ENCODE measurements at places on chromosomes 13 and 19. TPM values are rescaled to one million over a fixed set of nuclear protein-coding genes. Genes with fewer than 3 reads are reported as not detected.
A peak's percentile ranks its signal among the peaks of the same experiment; 100 is the strongest.

- DNase-seq = no peak
Measured at GRCh38 chr13:24184265-24184841, 23.8 kb downstream of the SPATA13 start.

The INSR gene
- total RNA-seq = 85.3 TPM

GRCh38 chr19:10662384-10663251 is 8.5 kb downstream of the ILF3 start:
- no peak for DNase-seq

GRCh38 chr13:22130254-22130653 is 459.4 kb downstream of the FGF9 start:
- no peak for DNase-seq

The GARIN5A gene
- 1.3 TPM for total RNA-seq

DNA sequence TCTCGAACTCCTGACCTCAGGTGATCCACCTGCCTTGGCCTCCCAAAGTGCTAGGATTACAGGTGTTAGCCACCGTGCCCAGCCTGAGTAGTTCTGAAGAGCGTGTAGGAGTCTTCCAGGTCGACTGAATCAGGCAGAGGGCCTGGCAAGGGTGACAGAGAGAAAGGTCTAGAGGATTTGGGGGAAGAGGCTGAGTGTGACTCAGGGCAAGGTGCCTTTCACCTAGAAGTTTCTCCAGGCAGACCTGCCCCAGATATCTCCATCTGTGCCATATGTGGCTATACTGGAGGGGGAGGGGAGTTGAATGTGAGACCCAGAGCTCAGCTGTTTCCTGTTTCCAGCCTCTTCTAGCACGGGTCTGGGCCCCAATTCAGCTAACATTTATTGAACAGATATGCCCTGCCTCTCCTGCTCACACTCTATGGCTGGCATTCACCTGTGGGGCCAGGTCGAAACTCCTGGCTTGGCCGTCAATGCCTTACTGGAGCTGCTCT is 1.3 kb downstream of the CCDC159 start:
- no peak for DNase-seq

GRCh38 chr13:36778083-36778671 is 40.8 kb upstream of the RFXAP start:
- DNase-seq = no peak

The TTC9B gene
- not detected for total RNA-seq

DNA sequence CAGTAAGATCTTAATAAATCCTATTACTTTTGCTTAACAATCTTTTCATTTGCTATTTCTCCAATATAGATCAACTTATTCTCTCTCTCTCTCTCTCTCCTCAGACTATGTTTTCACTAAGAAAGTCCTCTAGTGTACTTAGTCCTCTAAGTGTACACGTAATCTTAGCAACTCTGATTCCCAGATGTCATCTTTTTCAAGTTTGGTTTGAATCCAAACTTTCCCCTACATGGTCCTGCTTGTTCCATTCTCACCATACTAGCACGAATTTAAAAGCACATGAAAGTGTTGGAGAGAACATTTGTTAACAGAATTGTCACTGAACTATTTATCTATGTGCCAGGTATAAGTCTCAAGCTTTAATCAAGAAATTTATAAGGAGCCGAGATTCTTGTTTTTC is 202.9 kb downstream of the SPRY2 start:
- DNase-seq = no peak

DNA sequence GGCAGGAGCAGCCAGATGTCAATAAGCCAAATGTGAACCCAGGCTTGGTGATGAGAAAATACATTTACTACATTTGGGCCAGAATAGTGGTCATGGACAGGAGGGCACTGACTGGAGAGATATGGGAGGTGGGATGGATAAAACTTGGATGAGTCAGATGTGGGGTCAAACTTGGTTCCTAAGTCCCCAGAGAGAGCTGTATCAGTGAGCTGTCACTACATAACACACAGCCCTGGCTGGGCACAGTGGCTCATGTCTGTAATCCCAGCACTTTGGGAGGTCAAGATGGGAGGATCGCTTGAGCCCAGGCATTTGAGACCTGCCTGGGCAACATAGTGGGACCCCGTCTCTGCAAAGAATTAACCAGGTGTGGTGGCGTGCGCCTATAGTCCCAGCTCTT is 51.6 kb upstream of the EHD2 start:
- no peak for DNase-seq

DNA sequence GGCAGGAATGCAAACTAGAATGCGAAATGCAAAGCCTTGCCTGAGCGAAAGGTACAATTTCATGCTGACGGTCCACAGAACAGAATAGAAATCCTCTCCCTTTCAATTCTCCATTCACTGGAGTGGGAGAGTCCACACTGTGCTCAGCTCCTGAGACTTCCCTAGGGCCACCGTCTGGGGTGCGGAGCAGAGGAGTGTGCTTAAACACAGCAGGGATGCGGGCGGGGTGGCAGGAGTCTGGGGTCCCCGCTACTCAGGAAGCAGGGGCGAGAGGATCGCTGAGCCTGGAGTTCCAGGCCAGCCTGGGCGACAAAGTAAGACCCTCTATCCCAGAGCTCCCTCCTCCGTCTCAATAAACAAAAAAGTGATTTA is 552 bp upstream of the ZNF816 start:
- peak; percentile 20 for DNase-seq

- DNase-seq = no peak
Measured at GRCh38 chr13:90938848-90939247, 408.6 kb upstream of the MIR17HG start.

GRCh38 chr19:13842291-13843103 is 34.4 kb upstream of the NANOS3 start:
- peak; percentile 91 for DNase-seq

- DNase-seq = no peak
Measured at GRCh38 chr19:45202637-45203036, 24.1 kb downstream of the BLOC1S3 start.

DNA sequence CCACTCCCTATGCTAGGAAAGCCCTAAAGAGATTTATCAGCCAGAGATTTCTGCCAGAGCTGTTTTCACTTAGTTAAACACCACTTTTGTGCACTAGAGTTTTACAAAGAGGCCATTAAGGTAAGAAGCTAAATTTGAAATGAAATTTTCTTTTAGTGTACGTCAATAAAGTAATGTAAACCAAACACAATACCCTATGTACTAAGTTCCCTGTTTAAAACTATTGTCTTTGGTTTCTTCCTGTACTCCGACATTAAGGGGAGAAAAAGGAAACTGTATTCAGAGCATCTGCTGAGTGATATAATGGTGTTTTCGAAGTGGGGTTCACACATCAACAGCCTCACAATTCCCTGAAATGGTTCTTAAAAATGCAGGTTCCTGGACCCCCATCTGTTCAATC is 40.7 kb upstream of the STARD13 start:
- DNase-seq = no peak

DNA sequence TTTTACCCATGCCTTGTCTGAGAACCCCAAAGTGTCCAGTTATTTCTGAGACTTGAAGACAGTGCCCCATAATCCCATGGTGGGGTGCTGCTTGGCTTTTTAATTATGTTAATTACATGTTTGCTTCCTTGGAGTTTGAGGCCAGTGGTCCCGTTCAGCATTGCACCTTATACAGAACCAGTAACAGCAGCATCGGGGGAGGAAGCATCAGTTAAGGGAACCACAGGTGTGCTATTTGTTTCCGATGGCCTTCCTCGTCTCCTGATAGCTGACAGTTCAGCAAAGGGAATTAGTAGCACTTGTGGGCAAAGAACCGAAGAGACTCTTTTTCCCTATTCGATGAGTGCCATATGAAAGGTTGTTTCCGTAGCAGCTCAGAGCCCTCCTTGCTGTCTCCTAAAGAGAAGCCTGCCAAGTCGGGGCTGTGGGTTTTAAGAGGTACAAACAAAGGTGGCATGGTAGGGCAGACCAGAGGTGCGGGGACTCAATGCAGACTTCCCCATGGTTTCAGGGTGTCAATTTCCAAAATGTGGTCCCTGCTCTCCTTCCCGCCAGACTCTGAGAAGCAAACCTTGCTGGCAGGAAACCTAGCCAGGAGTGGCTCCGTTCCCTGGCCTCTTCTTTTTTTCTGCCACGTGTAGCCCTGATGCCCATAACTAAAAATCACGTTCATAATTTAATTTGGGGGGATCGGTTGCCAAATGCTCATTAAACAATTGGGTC is 225.2 kb upstream of the TSHZ3 start:
- DNase-seq = no peak

- DNase-seq = no peak
Measured at GRCh38 chr19:38308006-38308766, 4.1 kb downstream of the C19orf33 start.

GRCh38 chr13:26628706-26629105 is 71.2 kb downstream of the WASF3 start:
- no peak for DNase-seq

GRCh38 chr13:85366759-85367417 is 432.3 kb downstream of the SLITRK6 start:
- no peak for DNase-seq

DNA sequence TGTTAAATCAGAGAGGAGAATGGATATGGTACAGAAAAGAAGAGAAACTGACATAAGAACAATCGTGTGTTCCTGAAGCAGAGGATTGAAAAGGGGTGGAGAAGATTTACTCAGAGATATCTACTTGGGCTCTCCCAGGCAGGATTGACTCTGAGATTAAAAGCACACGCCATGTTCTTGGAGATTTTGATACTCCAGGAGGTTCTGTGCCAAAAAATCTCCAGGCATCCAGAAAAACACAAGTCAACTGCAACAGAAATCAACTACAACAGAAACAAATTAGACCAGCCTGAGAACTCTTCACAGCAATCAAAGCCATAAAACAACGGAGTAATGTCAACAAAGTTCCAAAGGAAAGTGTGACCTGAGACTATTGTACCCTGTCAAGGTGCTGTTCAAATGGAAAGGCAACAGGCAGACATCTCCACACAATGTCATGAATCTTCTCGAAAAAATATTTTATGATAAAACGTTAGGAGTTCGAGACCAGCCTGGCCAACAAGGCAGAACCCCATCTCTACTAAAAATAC is 104.2 kb downstream of the UBL3 start:
- no peak for DNase-seq

DNA sequence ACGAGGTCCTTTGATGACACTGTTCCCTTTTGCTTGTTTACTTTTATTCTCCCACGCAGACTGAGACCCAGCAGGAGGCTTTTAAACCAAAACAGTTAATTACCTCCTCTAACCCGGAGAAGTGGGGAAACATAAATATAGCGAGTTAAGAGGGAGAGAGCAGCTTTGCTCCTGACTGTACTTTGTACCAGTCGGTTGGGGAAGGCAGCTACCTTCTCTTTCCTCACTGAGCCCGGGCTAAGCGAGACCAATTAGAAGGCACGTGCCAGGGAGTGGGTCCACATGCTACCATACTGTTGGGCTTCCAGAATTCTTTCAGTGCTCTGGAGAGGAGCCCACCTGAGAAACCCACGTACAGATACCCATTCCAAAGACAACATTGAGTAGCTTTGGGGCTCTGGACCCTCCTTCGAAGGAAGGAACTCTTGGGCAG is 124.2 kb downstream of the ZIC5 start:
- no peak for DNase-seq

The TUBA3C gene
- not detected for total RNA-seq

- no peak for DNase-seq
Measured at GRCh38 chr13:95624020-95624419, 20.5 kb downstream of the DZIP1 start.

DNA sequence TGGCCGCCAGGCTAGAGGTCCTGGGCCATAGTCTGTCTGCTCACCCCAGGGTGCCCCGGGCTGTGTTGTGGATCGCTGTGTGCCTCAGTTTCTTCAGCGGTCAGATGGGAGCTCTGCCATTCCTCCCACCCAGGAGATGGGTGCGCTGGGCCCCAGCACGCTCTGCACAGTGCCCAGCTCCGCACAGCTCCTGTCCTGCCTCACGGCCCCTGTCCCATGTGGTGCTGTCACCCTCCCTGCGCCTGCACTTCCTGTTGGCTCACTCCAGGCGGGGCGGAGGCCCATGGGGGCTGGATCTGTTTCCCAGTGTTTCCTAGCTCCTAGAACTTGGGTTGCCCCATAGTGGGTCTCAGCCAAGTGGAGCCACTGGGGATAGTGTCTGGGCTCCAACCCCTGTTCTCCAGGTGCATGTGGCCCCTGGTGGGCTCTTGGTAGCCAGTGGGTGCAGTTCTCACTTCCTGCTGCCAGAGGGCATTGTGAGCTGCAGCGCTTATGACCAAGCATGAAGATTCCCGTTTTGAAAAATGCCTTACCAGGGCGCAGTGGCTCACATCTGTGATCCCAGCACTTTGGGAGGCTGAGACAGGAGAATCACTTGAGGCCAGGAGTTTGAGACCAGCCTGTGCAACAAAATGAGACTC is 69.8 kb downstream of the KDM4B start:
- no peak for DNase-seq

DNA sequence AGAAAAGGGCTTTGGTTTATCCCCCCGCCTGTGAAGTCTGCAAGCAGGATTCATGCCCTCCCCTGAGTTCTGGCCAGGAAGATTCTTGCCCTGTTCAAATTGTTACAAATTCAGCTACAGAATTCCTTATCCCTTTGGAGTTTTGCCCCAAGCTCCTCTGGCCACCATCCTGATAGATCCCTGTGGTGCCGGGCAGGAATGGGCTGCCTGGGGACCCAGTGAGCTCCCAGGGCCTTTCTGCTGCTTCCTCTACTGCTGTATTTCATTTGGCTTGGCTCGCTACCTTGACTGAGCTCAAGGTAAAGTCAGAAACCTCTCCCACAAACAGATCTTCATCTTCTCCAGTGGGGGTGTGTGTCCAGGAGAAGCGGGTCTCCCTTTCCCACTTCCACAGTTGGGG is 194.6 kb upstream of the NBEA start:
- DNase-seq = no peak

DNA sequence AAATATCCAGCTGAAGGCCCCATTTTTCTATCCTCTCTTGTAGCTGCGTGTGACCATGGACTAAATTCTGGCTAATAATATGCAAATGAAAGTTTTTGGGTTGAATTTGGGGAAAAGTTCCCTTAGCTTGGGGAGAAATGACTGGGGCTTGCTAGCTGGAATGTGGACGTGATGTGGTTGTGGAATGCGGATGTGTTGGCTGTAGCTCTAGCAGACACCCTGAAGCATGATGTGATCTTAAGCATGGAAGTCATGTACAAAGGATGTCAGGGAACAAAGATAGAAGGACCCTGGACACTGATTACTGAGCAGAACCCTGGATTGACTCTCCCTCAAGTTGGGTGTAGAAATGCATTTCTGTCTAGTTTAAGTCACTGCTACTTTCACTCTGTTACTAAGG is 25.4 kb upstream of the SCEL start:
- DNase-seq = no peak

DNA sequence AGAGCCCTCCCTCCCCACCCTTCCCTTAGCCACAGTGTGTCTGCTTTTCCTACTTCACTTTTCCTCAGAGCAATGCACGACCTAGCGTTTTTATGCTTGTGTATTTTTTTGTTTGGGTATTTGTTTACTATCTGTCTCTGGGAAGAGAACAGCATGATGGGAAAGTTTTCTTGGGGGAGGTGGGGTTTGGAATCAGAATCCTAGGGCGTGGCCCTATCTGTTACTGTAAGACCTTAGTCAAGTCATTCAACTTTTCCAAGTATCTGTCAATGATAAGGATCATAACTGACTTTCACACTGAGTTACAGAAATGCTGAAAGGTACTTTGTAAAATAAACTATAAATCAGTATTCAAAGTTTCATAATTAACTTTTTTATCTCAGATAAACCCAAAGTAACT is 146.3 kb upstream of the WASF3 start:
- DNase-seq = no peak

Data from left ventricle myocardium inferior (tissue), 1 donor.